Body of pancreas (tissue), 4 donors: ENCODE measurements at places on chromosomes 1 and 21. TPM values are rescaled to one million over a fixed set of nuclear protein-coding genes. Genes with fewer than 3 reads are reported as not detected.

GRCh38 chr1:33258788-33259274 lies 2.5 kb downstream of the ZNF362 start:
- no peak for DNase-seq

The C1orf21 gene
- total RNA-seq, result 10.2 TPM

GRCh38 chr1:232393010-232393409 lies 236.9 kb downstream of the SIPA1L2 start:
- DNase-seq, result no peak

The STYXL2 gene
- not detected for total RNA-seq
